Right lobe of liver (tissue), 6 donors: ENCODE measurements at places on chromosomes 1 and 21.
A peak's percentile ranks its signal among the peaks of the same experiment; 100 is the strongest.

GRCh38 chr1:60560701-60561100, 487.1 kb upstream of the C1orf87 start:
- H3K36me3 ChIP-seq, result no peaks in the 10 kb centered on the region
- no peaks in the 10 kb centered on the region for H3K27me3 ChIP-seq
- no peak overlapping the region for H3K4me3 ChIP-seq
- no peaks in the 10 kb centered on the region for H3K4me1 ChIP-seq
- no peak for DNase-seq
- H3K27ac ChIP-seq, result no peak overlapping the region

DNA sequence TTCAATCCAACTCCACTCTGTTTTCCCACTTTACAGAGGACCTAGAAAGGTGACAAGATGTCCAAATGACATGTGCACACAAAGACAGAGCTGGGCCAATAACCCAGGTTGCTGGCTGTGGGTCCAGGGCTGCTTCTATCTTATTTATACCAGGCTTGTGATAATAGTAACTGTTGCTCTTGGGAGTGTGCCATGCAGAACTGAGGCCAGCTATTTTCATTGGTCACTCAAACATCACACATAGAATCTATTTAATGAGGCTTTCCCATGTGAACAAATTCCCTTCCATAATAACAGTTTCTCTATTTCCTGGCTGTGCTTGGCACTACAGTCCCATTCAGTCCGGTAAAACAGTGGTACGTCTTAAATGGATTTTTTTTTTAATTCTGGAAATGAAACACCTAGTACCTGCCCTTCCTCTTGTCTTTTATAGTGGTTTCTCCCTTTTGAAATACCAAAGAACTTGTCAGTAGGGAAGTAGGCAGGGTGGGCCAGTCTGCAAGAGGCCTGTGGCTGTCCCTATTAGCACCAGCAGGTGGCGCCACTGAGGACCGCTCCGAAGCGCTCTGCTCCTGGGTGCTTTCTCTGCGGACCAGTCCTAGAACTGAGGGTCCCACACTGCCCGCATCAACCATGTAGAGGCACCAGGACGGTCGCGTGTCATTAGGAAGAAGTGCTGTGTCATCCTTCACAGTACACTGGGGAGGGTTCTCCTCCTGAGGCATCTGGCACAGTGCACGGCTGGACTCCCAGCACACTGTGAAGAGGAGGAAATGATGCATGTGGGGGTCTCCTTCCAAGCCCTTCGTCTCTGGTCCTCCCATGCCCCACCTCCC, 52.1 kb downstream of the GPR161 start:
- H3K4me3 ChIP-seq, result no peak overlapping the region
- no peaks in the 10 kb centered on the region for H3K27me3 ChIP-seq
- no peaks in the 10 kb centered on the region for H3K36me3 ChIP-seq
- DNase-seq, result peak; percentile 55

GRCh38 chr1:65105596-65105995, 42.4 kb upstream of the AK4 start:
- H3K27ac ChIP-seq, result no peak overlapping the region
- H3K4me3 ChIP-seq, result no peak overlapping the region
- H3K27me3 ChIP-seq, result no peaks in the 10 kb centered on the region
- no peaks in the 10 kb centered on the region for H3K36me3 ChIP-seq
- no peaks in the 10 kb centered on the region for H3K4me1 ChIP-seq
- DNase-seq, result no peak

DNA sequence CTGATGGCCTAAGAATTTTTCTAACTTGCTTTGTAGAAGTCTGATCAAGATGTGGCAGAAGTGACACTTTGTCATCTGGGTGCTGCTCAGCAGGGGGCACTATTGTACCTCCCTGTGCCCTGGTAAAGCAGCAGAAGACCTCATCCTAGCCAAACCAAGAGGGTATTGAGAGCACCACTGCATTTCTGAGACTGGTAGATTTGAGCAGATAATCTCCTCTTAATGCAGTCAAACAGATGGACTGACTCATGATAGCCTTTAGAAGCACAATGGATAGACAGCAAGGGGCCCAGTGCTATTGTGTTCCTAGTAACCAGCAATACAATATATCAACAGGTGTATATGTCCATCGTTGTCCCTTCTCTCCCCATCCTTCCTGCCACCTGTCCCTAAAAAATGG, 5.7 kb downstream of the TPM3 start:
- H3K36me3 ChIP-seq, result no peaks in the 10 kb centered on the region
- H3K27ac ChIP-seq, result no peak overlapping the region
- DNase-seq, result peak; percentile 60

GRCh38 chr1:222618880-222619596, 1.1 kb downstream of the MIA3 start:
- H3K27ac ChIP-seq, result peak overlapping the region; percentile 76
- DNase-seq, result peak; percentile 31
- no peaks in the 10 kb centered on the region for H3K36me3 ChIP-seq
- peaks cover 31% of the 10 kb centered on the region for H3K4me1 ChIP-seq
- peak overlapping the region; percentile 81 for H3K4me3 ChIP-seq

- no peaks in the 10 kb centered on the region for H3K27me3 ChIP-seq
- DNase-seq, result no peak
- H3K27ac ChIP-seq, result no peak overlapping the region
- H3K4me1 ChIP-seq, result peaks cover 4% of the 10 kb centered on the region
- no peaks in the 10 kb centered on the region for H3K36me3 ChIP-seq
These were observed 19.7 kb downstream of the BCAR3 start for GRCh38 chr1:93661829-93662474.

GRCh38 chr1:227911376-227911775, 36.4 kb downstream of the WNT9A start:
- H3K27ac ChIP-seq, result no peak overlapping the region
- H3K36me3 ChIP-seq, result no peaks in the 10 kb centered on the region
- H3K27me3 ChIP-seq, result no peaks in the 10 kb centered on the region
- H3K4me1 ChIP-seq, result no peaks in the 10 kb centered on the region
